ENCODE measurements at places on chromosomes 3 and 15. TPM values are rescaled to one million over a fixed set of nuclear protein-coding genes. Genes with fewer than 3 reads are reported as not detected.

Gene ARGFX
- total RNA-seq, result not detected

DNA sequence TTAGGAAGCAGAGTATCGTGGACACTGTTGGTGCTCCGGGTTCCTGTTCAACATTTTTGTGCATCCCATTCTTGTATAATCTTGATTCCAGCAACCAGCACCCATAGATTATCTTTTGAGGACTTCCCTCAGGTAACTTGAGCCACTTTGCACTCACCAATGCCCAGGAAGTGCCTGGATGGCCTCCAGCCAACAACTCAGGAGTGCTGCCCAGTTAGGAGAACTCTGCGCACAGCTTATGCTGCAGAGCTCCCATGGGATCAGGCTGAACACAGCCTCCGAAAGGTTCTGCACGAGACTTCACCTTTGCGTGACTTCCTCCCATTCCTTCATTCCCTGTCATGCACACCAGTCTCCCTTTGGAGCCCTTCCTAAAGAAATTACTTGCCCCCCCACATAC, 64.3 kb upstream of the LRRN1 start:
- no peak for DNase-seq
- H3K4me3 ChIP-seq, result no peak overlapping the region
- H3K36me3 ChIP-seq, result no peaks in the 10 kb centered on the region

DNA sequence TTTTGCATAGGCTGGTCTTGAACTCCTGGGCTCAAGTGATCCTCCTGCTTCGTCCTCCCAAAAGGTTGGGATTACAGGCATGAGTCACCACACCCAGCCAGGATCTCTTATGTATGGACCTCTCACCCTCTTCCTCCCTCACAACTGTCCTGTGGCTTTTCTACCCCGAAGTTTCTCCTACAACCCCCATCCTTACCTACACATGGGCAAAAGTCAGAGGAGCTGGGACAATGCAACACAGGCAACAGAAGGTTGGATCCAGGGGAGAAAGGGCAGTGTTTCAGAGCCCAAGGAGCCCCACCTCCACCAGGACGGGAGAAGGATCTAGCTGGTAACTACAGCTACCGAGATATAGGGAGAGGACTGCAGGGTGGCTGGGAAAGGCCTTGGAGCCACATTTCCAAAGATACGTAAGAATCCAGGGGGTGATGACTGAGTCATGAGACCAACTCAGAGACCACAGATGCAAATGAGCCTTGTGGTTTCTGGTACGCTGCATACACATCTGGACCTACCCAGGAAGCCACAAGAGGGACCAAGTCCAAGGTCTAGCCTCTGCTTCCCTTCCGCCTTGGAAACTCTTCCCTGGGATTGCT, 13.6 kb downstream of the IGDCC4 start:
- H3K27me3 ChIP-seq, result no peaks in the 10 kb centered on the region
- no peaks in the 10 kb centered on the region for H3K36me3 ChIP-seq
- no peak overlapping the region for H3K4me3 ChIP-seq
- DNase-seq, result no peak

GRCh38 chr15:89413877-89414276, 79.3 kb upstream of the POLG start:
- H3K27ac ChIP-seq, result no peak overlapping the region
- H3K4me3 ChIP-seq, result no peak overlapping the region
- H3K36me3 ChIP-seq, result no peaks in the 10 kb centered on the region
- peaks cover 11% of the 10 kb centered on the region for H3K4me1 ChIP-seq
- no peak for DNase-seq
- peaks cover 68% of the 10 kb centered on the region for H3K27me3 ChIP-seq

DNA sequence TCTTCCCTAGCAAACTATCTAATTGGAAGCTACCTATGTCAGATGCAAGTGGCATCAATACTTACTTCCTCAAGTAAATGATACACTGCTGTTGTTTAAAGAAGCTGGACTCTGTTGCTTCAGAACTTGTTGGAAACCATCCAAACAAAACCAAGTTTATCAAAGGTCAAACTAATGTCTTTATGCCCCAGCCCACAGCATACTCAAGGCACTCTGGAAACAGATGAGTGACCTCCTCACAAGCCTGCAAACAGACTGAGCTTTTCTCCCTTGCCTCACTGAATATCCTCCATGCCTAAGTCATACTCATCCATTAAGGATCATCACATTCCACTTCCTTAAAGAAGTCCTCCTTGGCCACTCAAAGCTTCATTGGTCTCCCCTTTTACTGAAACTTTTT, 107.4 kb upstream of the ACP3 start:
- H3K27ac ChIP-seq, result no peak overlapping the region
- H3K4me1 ChIP-seq, result no peaks in the 10 kb centered on the region
- no peak for DNase-seq
- no peaks in the 10 kb centered on the region for H3K36me3 ChIP-seq

All from upper lobe of left lung (tissue), 6 donors.